ENCODE measurements at places on chromosomes 2 and 18. TPM values are rescaled to one million over a fixed set of nuclear protein-coding genes. Genes with fewer than 3 reads are reported as not detected.

REG1B gene
- not detected for total RNA-seq

ASPRV1 gene
- total RNA-seq = 0.33 TPM

ACMSD gene
- total RNA-seq = not detected

ID2 gene
- 144 TPM for total RNA-seq

VWA3B gene
- total RNA-seq = not detected

SLC30A3 gene
- 0.15 TPM for total RNA-seq

Measured in smooth muscle cell of trachea (primary cell).